Activated T-helper 1 cell treated with anti-CD3 and anti-CD28 coated beads, Interleukin-2, amount 50 U/mL, for 16 hours (primary cell): ENCODE measurements at places on chromosomes 5 and 9.

- DNase-seq, result no peak
These were observed 139.4 kb upstream of the LMX1B start for GRCh38 chr9:126474206-126474765.

DNA sequence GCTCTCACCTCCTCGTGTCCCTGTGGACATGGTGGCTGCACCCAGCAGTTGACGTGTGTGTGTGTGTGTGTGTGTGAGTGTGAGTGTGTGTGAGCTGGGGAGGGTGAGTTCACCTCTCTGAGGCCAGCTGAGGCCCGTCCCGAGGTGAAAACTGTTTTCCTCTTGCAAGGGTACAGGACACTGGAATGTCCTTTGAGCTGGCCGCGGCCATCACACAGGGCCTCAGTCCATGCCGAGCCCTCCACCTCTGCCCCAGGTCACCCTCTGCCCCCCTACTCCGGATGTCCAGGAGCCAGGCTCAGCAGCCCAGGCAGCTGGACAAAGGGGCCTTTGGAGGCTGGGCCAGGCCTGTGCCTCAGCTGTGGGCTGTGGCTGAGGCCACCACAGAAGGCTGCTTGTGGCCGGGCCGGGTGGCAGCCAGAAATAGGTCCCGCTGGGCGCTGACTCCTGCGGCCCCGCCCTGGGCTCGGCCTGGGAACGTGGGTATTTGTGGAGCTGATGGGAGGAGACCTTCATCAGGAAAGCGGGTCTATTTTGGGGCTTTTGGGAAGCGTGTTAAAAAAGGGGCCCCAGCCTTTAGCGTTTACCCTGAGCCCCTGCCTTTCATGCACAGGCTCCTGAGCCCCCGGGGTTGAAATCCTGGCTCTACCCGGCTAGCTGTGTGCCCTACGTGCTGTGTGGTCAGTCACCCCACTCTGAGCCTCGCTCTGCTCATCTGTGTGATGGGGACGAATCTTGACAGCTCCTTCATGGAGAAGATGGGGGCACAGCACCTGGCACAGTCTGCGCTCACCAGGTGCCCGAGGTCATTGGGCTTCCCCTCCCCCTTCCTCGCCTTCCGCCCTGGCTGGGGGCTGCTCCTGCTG, 75.1 kb upstream of the IER5L start:
- no peak for DNase-seq

DNA sequence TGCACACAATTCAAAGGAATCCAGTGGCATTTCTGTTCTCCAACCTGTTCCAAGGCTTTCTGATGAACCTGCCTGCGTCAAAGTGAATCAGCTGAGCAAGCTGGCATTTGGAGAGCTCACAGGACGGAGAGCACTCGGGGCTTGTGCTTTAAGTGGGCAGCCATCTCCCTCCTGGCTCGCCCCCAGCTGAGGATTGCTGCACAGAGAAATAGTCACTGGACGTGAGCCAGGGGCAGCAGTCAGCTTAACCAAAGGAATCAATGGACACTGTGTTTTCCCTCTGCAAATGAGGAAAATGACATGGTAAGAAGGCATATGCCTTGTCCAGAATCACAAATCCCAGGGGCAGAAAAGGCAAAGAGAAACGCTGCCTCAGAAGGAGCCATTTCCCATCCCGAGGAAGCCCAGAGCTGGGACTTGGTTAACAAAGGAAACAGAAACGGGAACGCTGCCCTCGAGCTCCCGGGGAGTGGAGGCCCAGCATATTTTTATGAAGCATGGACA, 299.4 kb downstream of the ZSWIM6 start:
- DNase-seq, result no peak

DNA sequence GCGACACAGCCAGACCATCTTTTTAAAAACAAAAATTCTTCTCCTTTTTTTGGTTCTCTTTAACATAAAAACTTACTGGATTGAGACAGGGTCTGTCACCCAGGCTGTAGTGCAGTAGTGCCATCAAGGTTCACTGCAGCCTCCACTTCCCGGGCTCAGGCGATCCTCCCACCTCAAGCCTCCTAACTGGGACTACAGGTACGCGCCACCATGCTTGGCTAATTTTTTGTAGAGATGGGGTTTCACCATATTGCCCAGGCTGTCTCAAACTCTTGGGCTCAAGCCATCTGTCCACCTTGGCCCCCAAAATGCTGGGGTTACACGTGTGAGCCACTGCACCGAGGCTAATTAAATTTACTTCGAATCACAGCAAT, 13.8 kb downstream of the HNRNPK start:
- no peak for DNase-seq

- DNase-seq, result no peak
These were observed 107.9 kb upstream of the LARP1 start for GRCh38 chr5:154647114-154647760.

- no peak for DNase-seq
These were observed 13.3 kb downstream of the NR5A1 start for GRCh38 chr9:124493794-124494479.
